ENCODE measurements at places on chromosomes 13 and 19.

DNA sequence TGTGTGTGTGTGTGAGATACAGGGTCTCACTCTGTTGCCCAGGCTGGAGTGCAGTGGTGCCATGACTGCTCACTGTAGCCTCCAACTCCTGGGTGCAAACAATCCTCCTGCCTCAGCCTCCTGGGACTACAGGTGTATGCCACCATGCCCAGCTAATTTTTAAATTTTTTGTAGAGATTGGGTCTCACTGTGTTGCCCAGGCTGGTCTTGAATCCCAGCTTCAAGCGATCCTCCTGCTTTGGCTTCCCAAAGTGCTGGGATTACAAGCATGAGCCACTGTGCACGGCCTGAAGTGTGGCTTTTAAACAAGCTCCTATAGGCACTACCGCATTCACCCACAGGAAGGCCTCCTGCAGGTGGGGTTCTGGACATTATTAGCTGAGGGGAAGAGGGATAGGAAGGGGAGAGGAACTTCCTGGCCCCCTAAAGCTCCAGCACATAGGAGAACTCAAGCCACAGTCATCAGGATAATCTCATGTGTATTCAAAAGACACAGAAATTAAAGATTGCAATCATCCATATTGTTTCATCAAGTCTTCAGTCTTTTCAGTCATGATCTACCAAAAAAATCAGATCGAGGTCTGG, 24.8 kb upstream of the SLC46A3 start:
- no peak for DNase-seq

DNA sequence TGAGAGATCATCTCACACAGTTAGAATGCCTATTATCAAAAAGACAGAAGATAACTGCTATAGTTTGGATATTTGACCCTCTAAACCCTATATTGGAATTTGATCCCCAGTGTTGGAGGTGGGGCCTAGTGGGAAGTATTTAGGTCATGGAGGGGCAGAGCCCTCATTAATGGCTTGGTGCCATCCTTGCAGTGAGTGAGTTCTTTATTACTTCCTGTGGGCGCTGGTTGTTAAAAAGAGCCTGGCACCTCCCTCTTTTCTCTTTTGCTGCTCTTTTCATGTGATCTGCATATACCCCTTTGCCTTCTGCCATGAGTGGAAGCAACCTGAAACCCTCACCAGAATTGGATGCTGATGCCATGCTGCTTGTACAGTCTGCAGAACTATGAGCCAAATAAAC, 66.8 kb downstream of the TDRD3 start:
- no peak for DNase-seq

DNA sequence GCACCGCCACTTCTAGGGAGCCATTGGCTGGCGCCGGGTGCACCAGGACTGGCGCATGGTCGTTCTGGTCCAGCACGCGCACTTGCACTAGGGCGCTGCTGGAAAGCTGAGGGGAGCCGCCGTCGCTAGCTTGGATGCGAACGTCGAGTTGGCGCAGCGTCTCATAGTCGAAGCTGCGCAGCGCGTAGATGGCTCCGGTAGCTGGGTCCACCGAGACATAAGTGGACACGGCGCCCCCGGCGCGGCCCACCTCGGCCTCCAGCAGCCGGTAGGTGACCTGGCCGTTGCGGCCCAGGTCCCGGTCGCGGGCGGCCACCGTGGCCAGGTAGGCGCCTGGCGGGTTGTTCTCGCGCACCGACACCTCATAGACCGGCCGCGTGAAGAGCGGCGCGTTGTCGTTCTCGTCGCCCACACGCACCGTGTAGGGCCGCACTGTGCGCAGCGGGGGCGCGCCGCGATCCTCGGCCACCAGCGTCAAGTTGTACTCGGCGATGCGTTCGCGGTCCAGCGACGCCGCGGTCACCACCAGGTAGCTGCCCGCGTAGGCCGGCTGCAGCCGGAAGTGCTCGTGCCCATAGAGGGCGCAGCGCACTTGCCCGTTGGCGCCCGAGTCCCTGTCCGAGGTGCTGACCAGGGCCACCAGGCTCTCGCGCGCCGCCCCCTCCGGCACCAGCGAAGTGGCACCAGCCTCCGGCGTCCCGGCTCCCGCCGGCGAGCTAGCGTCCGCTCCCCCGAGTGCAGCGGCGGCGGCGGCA, 1.7 kb downstream of the PCDH8 start:
- no peak for DNase-seq

- no peak for DNase-seq
These were observed 44.9 kb downstream of the ZNF823 start for GRCh38 chr19:11693505-11694499.

DNA sequence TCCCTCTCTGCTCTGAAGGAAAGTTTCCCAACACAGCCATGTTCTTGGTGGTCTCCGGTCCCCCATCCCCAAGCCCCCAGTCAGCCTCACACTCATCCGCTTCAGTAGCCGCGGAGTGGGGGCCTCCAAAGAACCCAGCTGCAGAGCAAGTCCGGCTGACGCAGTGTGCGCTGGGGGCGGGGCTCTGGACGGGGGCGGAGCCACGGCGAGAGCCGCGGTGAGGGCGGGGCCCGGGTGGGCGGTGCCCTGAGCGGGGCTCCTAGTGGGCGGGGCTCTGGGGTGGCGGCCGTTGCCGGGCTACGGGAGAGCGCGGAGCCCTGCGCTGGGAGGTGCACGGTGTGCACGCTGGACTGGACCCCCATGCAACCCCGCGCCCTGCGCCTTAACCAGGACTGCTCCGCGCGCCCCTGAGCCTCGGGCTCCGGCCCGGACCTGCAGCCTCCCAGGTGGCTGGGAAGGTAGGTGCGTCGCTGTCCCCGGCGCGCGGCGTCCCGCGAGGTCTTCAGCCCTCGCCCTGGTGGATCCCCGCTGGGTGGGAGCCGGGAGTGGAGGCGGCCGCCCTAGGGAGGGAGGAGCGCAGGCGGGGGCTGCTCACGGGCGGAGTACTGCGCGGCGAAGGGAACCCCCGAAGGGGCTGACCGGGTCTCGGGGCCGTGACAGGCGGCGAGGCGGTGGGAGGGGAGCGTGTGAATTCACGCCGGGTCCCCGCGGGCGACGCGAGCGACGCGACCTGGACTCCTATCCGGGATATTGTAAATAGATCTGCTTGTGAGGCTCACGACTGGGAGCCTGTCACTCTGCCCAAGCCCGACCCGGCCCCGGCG, 9.1 kb downstream of the TNFRSF19 start:
- DNase-seq = peak; percentile 85

DNA sequence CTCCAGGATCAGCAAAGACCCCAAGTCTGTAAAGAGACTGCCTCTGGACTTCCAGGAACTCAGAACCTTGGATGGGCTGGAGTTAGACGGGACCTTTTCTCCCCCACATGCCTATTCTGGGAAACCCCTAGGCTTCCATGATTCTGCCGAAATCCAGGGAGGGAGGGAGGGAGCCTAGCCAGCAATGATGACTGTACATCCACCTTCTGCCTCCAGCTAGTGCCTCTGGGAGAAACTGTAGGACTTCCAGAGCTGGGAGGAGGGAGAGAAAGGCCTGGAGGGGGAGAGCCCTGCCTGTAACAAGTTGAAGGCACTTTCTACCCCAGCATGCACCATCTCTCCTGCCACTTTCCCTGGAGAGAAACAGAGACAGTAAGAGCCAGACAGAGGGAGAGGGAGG, 6.0 kb upstream of the HAS1 start:
- DNase-seq = no peak

- no peak for DNase-seq
These were observed 126.7 kb upstream of the MRI1 start for GRCh38 chr19:13637664-13638063.

DNA sequence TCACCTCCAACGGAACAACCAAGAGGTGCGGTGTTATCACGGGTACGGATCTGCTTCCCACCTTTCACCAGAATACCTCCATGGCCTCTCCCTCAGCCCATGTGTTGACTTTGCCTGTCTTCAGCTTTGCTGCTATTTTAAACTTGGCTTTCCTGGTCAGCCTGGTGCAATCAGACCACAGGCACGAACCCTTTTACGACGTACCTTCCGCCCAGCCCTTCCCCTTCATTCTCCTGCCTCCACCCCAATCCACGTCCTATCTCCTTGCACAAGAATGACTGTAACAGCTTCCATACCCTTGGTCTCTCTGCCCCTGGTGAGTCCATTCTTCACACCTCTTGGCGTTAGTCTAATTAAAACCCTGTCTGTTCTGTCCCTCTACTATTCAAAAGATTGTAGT, 431.7 kb downstream of the EFNB2 start:
- DNase-seq = no peak

GRCh38 chr13:69331245-69331644, 776.4 kb upstream of the ATXN8OS start:
- DNase-seq = no peak

DNA sequence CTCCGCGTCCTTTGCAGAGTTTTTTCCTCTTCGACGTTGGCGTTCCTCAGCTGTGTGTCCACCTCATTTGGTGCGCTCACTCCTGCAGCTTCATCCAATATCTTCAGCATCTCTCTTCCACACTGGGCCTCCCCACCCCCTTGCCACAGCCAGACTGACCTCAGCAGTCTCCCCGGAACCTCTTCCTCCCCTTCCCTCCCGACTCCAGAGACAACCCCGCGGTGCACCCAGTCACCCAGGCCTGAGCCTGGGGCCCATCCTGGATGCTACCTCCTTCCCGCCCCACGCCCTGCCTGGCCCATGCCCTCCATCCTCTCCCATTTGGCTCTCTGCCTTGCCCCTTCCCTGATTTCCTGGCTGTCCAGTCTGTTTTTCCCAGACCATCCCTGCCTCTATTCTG, 8.1 kb upstream of the C5AR2 start:
- DNase-seq = no peak
